Cardiac septum (tissue), 1 donor: ENCODE measurements at places on chromosomes 12 and 14.

- DNase-seq, result no peak
Observed at GRCh38 chr12:89951050-89951693, 242.5 kb upstream of the ATP2B1 start.

DNA sequence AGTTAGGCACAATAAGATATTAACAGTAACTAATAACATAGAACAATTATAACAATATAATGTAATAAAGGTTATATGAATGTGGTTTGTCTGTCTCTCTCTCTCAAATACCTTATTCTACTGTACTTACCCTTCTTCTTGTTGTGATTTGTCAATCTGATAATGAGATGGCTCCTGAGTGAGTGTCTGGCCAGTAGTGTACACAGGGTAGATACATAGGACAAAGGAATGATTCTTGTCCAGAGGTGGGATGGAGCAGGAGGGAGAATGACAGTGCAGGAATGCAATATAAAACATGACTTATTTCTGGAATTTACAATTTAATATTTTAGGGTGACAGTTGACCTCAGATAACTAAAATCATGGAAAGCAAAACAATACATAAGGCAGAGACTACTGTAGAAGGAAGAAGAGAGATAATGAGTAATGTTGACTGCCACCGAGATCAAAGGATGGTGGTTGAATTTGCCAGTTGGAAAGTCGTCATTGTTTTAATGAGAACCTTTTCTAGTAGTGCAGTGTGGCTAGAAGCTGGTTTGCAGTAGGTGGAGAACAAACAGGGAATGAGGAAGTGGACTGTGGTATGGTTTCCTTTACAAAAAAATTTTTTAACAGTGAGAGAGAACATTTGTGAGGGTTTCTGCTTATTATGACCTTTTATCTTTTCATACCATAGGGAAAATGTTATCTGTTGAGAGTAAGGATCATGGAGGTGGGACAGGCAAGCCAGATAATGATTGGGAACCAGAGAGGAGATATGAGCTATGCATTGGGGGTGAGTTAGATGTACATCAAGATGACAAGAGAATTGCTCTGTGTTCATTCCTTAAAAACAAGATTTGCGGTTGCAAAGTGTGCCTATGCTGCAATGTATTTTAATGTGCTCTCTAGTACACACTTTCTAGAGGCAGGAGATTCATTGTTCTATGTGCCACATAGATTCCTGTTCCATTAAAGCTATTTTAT lies 458.3 kb downstream of the BTG1 start:
- DNase-seq, result no peak

DNA sequence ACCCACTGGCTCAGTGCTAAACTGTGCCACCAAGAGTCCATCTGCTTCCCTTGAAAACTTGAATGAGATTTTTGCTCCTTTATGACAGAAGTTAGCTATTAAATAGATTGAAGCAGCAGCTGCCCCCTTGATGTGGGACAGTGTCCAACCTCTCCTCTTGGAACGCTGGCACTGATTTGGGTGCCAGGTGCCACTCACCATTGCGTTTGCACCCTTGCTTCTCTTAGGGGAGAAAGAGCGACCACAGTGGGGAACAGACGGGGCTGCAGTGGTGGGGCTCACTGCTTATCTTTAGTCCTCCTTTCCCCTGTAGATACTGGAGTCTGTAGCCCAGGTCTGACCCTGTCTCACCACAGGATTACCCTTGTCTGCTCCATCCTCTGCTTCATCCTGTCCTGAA lies 9.4 kb downstream of the EP400 start:
- DNase-seq, result no peak

DNA sequence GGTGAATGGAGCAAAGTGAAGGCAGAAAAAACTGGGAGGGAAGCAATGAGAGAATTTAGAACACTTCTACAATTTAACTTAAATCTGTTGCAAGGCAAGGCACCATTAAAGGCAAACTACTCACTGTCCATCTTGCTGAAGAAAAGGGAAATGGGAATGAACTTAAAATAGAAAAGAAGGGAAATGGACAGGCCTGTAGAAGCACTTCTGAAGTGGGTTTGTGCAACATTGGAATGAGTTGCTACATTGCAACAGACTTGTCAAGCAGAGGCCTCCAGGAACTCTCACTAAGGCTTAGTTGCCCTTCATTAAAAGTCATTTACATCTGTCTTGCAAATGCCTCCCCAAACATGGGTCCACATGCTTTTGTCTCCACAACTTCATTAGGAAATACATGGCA lies 13.7 kb upstream of the OR10AD1 start:
- no peak for DNase-seq

- no peak for DNase-seq
Observed at GRCh38 chr14:71338153-71338552, 430.9 kb downstream of the PCNX1 start.

- DNase-seq, result no peak
Observed at GRCh38 chr12:71940068-71940467, 1.4 kb downstream of the TPH2 start.

DNA sequence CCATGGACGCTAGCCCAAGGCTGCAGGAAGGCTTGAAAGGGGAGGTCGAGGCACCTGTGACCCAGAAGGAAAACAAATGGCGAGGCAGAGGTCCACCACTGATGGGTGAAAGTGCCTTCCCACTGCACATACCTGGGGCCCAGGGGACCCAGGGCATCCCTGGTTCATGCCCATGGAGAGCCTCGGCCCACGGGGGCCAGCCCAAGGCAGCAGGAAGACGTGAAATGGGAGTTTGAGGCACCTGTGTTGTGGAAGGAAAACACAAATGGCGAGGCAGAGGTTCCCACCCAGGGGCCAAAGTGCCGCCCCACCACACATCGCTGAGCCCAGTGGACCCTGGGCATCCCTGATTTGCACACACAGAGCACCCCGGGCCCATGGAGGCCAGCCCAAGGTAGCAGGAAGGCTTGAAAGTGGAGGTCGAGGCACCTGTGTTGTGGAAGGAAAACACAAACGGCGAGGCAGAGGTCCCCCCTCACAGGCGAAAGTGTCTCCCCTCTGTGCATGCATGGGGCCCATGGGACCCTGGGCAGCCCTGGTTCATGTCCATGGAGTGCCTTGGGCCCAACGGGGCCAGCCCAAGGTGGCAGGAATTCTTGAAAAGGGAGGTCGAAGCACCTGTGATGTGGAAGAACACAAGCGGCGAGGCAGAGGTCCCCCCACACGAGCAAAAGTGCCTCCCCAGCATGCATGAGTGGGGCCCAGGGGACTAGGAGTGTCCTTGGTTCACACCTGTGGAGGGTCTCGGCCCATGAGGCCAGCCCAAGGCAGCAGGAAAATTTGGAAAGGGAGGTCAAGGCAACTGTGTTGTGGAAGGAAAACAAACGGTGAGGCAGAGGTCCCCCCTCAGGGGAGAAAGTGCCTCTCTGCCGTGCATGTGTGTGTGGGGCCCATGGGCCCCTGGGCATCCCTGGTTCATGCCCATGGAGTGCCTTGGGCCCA lies 383.3 kb downstream of the ALG10 start:
- DNase-seq, result peak; percentile 66

DNA sequence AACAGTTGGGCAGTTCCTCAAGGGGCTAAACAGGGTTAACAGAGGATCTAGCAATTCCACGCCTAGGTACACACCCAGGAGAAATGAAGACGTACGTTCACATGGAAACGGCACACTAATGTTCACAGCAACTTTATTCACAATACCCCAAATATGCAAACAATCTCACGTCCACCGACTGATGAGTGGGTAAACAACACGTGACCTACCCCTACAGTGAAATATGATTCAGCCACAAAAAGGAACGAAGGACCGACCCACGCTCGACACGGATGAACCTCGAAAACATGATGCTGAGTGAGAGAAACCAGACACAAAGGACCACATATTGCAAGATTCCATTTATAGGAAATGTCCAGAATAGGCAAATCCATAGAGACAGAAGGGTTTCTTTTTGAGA lies 112.7 kb downstream of the NCOR2 start:
- no peak for DNase-seq

- DNase-seq, result no peak
Observed at GRCh38 chr14:75303381-75303789, 24.8 kb downstream of the FOS start.

GRCh38 chr12:66296176-66296683 lies 6.1 kb upstream of the HELB start:
- no peak for DNase-seq

DNA sequence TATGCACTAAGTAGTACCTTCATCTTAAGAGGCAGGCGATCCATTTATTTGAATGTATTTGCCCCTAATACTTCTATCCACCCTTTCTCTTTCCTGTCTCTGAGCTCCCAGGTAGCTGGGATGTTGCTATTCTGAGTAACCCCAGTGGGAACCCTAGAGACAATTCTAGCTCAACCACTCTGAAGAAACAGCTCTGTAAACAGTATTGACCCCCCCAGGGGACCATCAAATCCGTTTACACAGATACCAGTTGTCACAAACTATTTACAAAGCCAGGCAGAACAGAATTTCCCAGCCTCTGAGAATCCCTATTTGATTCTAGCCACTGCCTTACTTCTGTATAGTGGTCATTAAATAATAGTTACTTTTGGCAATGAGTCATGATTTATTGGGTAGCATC lies 64.9 kb downstream of the MIPOL1 start:
- DNase-seq, result no peak

- DNase-seq, result peak; percentile 85
Observed at GRCh38 chr12:47949441-47950341, 13.7 kb upstream of the TMEM106C start.

GRCh38 chr14:83816761-83817160 lies 1713.2 kb upstream of the FLRT2 start:
- no peak for DNase-seq
